HFFc6 (cell line): ENCODE measurements at places on chromosomes 12 and 14. TPM values are rescaled to one million over a fixed set of nuclear protein-coding genes. Genes with fewer than 3 reads are reported as not detected.

Gene GALNT8
- total RNA-seq = not detected in 3 replicates

Gene AQP5
- not detected in 3 replicates for total RNA-seq

Gene RGS6
- not detected in 3 replicates for total RNA-seq

DNA sequence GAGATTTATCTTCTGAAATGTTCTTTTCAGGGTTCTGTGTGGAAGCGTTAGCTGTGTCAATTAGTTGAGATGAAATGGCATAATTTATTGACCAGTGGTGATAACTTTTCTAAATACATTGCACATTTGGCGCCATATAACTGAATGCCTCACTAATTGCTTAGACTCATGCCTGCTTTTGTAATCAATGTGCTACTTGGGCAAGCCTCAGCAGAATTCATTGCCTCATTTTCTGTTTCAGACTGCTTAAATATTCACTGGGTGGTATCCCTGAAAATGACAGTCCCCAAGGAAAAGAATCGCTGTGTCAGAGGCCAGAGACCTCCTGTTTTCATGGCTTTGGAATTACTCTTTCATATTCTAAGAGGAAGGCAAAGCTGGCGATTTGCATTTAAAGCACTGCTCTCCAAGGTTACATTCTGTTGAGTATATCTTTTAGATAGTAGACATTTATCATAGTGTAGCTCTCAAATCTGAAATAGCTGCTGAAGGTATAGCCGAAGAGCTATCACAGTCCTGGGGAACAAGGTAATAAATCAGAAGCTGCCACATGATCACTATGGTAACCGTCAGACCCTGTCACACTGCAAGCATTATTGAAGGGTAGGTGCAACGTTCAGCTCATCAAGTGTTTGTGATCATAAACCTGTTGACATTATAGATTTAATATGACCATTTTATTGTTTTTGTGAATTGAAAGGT is 297.3 kb upstream of the E2F7 start:
- DNase-seq = no peak
- H3K27me3 ChIP-seq = no peaks in the 10 kb centered on the region
- H3K36me3 ChIP-seq = no peaks in the 10 kb centered on the region
- no peaks in the 10 kb centered on the region for H3K4me1 ChIP-seq

DNA sequence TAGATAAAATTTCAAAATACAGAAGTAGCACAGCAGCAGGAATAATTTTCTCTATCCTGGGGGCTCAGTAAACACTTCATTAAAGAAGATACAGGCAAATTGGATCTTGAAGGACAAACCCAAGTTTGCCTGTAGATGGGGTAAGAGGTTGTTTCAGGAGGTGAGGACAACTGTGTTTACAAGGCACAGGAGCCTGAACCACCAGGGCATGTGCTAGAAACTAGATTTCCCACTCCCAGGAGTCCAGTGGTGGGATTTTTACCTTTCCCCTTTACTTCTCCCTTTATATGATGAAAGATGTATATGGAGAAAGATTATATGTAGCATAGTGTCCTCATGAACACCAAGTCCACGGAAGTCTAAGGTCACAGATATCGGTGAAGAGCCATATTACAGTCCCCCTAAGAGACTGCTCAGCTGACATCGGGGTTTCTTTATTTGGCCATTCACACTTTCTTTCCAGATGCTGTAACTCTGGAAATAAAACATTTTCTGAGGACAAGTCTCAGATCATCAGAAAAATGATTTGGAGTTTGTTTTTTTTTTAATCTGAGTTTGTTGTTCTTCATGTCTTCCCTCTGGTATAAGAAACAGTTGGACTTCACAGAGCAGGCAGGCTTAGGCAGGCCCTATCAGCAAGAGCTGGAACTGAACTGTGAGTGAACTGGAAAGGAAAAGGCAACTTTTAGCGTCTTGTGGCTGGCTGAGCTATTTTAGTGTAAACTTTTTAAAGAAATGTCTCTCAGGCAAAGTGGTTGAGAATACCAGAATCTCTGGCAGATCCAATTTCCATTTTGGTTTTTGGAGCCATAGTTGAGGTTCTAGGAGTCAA is 8.0 kb upstream of the EVL start:
- H3K4me3 ChIP-seq = no peak overlapping the region
- H3K4me1 ChIP-seq = no peaks in the 10 kb centered on the region
- no peaks in the 10 kb centered on the region for H3K36me3 ChIP-seq
- no peak overlapping the region for H3K27ac ChIP-seq

- H3K36me3 ChIP-seq = no peaks in the 10 kb centered on the region
- DNase-seq = no peak
- H3K27me3 ChIP-seq = peaks cover 33% of the 10 kb centered on the region
- no peak overlapping the region for H3K27ac ChIP-seq
These were observed 13.2 kb downstream of the CABP1 start for GRCh38 chr12:120653611-120654010.

GRCh38 chr14:77009014-77009413 is 19.5 kb downstream of the IRF2BPL start:
- no peak for DNase-seq
- peaks cover 12% of the 10 kb centered on the region for H3K27me3 ChIP-seq
- H3K4me1 ChIP-seq = peaks cover 23% of the 10 kb centered on the region
- no peak overlapping the region for H3K4me3 ChIP-seq
- H3K27ac ChIP-seq = no peak overlapping the region
